HT-29 (cell line): ENCODE measurements at places on chromosomes 3 and 15. TPM values are rescaled to one million over a fixed set of nuclear protein-coding genes. Genes with fewer than 3 reads are reported as not detected.

TRPC1 gene
- total RNA-seq: 0.10 and 0.21 TPM in 2 replicates

CPB1 gene
- total RNA-seq: not detected in 2 replicates

MFGE8 gene
- 27.0 and 38.1 TPM in 2 replicates for total RNA-seq

RHOA gene
- 199 and 229 TPM in 2 replicates for total RNA-seq

CNTN4 gene
- total RNA-seq: not detected in 2 replicates

THAP10 gene
- total RNA-seq: 2.7 and 3.9 TPM in 2 replicates

PPP1R14D gene
- total RNA-seq: 2.5 and 6.1 TPM in 2 replicates

AMIGO3 gene
- total RNA-seq: 2.0 and 2.7 TPM in 2 replicates

HDC gene
- total RNA-seq: not detected in 2 replicates

SEMA3F gene
- total RNA-seq: 14.6 and 16.5 TPM in 2 replicates
